ENCODE measurements at places on chromosomes 7 and 10.

- DNase-seq = no peak
Measured at GRCh38 chr10:74598891-74599566, 227.4 kb upstream of the KAT6B start.

GRCh38 chr10:74055383-74056049, 57.6 kb downstream of the VCL start:
- no peak for DNase-seq

DNA sequence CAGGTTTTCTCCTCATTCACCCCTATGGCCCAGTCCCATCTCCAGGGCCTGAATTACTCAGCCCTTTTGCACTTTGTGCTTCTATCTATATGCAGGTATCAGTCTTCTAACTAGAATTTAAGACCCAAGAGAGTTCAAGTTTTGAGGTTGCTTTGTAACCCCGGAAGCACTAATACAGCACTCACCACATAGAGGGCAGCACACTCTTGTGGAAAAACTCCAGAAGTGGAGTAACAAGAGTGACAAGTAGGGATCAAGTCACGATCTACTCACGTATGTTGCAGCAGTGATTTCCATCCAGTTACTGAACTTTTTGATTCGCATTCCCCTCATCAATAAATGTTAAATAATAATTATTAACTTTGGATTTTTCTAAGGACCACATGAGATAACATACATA, 151.0 kb downstream of the CHCHD3 start:
- DNase-seq = no peak

GRCh38 chr10:30353851-30354250, 4.8 kb upstream of the MTPAP start:
- no peak for DNase-seq

GRCh38 chr7:34844406-34844805, 186.4 kb downstream of the NPSR1 start:
- DNase-seq = no peak

GRCh38 chr7:80247144-80247543, 112.5 kb downstream of the GNAI1 start:
- no peak for DNase-seq

- no peak for DNase-seq
Measured at GRCh38 chr10:118343549-118343948, 1.4 kb upstream of the FAM204A start.

- DNase-seq = no peak
Measured at GRCh38 chr7:37408291-37409228, 40.1 kb downstream of the ELMO1 start.

- DNase-seq = no peak
Measured at GRCh38 chr10:43861966-43862751, 213.5 kb upstream of the ZNF32 start.

- no peak for DNase-seq
Measured at GRCh38 chr7:22781230-22781711, 41.4 kb downstream of the TOMM7 start.

GRCh38 chr7:83466956-83467355, 182.0 kb downstream of the SEMA3E start:
- DNase-seq = no peak

DNA sequence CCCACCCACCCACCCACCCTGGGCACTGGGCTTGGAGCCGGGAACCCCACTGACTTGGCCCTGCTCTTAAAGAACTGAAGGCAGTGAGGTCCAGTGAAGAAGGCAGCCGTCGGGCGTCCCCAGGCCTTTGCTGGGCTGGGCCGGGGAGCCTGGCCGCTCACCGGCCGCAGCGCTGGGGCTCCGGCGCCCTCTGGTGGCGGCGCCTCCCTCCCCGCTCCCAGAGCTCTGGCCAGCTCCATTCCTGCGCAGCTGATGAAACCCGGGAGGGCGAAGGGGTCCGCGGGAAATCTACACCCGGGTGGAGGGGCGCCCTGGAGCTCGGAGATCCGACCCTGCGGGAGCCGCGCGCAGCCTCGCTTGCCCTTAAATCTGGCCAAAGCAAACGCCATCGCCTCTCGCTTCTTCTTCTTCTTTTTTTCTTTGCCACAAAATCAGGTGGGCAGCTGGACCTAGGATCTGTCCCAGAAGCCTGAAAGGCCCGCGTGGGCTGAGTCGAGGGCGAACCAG, 1.7 kb upstream of the CXCL12 start:
- DNase-seq = no peak

DNA sequence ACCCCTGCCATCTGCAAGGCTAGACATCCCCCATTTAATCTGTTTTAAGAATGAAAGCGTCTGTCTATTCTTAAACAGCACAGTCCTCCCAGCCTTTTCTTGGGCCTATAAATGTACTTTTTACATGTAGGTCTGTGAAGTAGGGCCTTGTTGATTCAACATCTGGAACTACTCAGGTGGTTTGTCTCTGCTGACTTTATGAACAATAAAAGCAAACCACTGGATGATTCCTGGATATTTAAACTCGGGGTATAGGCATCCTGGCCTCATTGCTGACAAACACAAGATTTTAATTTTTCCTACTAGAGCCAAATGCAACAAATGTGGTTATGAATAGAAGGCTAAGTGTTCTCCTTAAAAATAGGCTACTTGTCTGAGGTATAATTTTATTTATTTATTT, 198.3 kb downstream of the WDR11 start:
- no peak for DNase-seq

DNA sequence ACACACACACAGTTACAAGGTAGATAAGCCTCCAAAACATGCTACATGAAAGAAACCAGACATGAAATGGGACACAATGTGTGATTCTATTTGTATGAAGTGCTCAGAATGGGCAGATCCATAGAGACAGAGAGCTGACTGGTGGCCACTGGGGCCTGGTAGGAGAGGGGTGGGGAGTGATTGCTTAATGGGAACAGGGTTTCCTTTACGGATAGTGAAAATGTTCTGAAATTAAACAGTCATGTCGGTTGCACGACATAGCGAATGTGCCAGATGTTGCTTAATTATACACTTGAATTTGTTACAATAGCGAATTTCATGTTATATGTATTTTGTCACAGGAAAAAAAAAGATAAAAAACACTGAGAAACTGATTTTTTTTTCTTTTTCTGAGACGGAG, 122.3 kb downstream of the SPDYE5 start:
- no peak for DNase-seq

DNA sequence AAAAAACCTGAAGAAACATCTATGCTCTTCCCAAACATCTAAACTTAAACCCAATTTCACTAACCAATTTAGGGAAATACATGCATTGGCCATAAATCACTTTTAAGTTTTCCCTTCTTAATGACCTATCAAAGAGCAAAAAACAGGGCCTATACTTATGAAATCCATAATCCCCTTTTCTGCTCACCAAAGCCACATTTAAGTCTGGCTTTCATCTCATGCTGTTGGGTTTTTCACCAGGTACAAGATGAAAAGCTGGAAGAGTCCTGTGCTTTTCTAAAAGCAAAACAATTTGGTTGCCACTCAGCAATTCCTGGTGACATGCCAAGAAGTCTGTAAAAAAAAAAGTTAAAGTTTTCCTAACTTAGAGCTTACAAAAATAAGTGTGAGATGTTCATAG, 92.6 kb downstream of the HPSE2 start:
- DNase-seq = no peak

DNA sequence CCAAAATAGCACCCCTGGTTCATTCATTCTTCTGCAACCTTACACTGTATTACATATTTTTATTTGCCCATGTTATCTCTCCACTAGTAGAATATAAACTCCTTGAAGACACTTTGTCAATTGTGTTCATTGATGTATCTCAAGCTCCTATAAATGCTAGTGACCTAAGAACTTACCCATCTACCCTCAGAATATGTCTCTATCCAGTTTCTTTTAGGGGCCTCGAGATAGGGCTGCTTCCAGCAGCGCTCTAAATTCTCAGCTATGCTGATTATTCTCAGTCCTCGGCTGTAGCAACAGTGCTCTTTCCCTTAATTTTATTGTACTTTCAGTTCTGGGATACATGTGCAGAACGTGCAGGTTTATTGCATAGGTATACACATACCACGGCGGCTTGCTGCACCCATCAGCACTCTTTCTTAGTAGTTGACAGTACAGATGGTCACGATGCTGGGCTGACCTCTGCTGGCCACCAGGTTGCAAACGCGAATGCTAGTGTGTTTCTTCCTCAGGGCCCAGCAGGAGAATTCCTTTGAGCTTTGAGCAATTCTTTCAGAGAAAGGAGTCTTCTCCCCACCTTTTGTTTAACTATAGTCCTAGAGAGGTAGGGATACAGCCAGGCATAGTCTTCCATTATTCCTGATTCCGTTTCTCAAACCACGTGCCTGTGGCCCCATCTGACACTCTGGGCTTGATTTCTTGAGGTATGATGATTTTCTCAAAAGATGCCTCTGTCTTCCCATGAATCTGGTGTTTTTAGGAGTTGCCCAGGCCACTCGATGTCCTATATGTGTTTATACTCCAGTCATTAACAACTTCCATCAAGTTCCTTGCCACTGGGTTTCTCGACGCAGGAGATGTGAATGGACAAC, 49.1 kb upstream of the CDC14C start:
- DNase-seq = no peak

- DNase-seq = no peak
Measured at GRCh38 chr10:79148452-79149344, 79.9 kb downstream of the ZMIZ1 start.

- no peak for DNase-seq
Measured at GRCh38 chr10:58265249-58265648, 2.4 kb downstream of the IPMK start.

- DNase-seq = no peak
Measured at GRCh38 chr10:34407324-34407805, 407.7 kb downstream of the PARD3 start.

- no peak for DNase-seq
Measured at GRCh38 chr7:1210979-1211608, 21.6 kb upstream of the UNCX start.

DNA sequence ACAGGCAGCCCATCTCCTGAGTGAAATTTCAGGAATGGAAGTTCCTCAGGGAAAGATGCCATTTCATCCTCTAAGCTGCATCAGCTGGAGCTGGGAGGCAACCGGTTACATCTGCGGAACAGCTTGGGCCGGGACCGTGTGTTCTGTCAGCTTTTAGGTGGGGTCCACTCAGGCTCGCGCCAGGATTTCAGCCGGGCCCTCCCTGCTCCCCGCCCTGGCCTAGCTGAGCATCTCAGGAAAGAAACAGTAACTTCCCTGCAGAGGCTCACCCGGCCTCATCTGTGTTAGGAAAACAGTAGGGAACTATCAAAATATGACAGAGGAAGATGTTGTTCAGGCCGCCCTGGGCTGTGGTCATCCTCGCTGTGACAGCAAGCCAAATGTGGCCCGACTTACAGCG, 110.4 kb downstream of the TRIL start:
- no peak for DNase-seq

DNA sequence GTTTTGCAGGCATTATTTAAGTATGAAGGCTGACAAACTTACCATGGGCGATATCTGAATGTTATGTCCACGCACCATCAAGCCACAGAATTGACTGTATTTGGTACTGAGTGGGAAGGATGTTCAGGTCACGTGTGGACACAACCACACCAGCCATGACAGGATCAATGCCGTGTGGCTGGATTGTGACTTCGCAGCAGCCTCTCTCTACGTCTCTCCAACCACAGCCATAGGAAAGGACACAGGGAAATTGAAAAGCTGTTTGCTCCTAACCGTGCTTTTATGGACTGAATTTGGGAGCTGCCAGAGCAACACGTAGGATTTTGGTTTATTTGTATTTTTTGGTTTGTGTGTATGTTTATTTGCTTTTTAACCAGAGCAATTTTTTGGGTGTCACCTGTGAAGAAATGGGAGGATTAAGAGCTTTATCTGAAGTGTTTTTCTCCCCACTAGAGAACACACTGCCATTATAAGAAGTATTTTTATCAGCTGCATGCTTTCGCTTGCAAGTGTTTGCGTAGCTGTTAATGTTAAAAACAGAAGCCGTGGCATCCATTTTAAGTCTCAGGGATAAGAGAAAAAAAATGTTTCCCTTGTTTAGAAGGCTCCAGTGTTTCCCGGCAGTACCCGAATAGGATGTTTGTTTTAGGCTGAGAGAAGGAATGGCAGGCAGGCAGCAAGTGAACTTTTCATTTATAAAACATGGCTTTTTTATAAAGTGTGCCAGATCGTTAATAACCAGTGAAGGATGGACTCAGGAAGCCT, 401.1 kb upstream of the NFE2L3 start:
- DNase-seq = no peak

DNA sequence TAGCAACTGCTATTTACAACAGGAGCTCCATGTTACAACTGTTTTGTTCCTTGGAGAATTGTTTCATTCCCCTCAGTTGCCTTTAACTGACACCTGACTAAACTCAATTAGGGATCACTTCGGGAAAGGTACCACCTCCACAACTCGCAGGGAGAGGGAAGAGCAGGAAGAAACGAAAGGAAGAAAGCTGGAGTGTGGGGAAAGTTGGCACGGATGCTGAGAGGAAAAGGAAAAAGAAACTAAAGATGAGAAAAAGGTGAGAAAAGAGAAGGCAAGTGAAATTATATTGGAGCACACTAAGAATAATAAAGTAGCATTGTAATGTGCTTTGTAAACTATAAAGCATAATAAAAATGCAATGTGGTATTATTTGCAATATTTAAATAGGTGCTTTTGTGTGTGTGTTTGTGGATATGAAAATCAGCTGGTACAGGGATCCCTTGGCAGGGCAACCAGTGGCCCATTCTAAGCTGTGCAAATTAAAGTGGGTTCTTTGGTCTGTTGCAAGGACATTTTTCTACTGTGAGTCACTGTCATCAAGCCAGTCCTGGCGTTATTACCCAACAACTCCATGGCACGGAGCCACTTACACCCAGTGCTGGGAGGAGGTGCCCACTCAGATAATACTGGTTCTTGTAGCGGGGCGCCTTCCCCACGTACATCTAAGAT, 45.9 kb downstream of the HIPK2 start:
- DNase-seq = no peak

GRCh38 chr10:35638101-35638500, 4.0 kb downstream of the FZD8 start:
- DNase-seq = no peak

GRCh38 chr10:83218205-83218604, 921.1 kb upstream of the GHITM start:
- no peak for DNase-seq

DNA sequence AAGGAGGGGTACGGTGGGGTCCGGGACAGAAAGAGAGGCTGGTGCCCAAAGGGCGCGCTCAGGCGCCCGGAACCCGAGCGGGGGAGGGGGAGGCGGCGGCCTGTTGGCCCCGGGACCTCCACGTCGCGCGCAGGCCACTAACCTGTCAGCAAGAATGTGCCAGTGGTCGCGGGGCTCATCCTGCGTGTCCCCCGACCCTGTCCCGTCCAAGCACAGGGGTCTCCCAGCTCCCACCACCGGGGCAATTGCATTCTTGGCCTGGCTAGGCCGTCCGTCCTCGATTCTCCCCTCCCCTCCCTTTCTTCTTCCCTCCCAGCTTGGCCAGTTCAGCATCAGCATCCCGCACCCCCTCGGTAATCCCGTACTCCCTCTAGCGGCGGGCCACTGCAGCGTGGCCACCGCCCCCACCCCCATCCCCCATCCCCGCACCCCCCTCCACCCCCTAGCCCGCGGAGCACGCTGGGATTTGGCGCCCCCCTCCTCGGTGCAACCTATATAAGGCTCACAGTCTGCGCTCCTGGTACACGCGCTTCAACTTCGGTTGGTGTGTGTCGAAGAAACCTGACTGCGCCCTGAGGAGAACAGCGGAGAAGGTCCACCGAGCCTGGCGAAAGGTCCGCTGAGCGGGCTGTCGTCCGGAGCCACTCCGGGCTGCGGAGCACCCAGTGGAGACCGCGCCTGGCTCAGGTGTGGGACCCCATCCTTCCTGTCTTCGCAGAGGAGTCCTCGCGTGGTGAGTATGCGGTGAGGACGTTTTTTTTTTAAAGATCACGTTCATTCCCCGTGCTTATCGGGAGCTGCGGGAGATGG, at the start of gene SGCE:
Gene SGCE, minus strand, starts transcription at position 286 of the 810 bp plus-strand sequence. Its CDS starts 35 bp downstream, at position 251.
- DNase-seq = peak; percentile 38

GRCh38 chr10:5655121-5655520, 11.3 kb downstream of the ASB13 start:
- no peak for DNase-seq

All from stimulated activated CD4-positive, alpha-beta T cell treated with anti-CD3 and anti-CD28 coated beads, Interleukin-12 subunit alpha, Interleukin-12 subunit beta, amount 100 ng/mL, for 48 hours (primary cell).